Inflammatory macrophage treated with lipopolysaccharide for 4 hours (primary cell): ENCODE measurements at places on chromosomes 2 and 18.

DNA sequence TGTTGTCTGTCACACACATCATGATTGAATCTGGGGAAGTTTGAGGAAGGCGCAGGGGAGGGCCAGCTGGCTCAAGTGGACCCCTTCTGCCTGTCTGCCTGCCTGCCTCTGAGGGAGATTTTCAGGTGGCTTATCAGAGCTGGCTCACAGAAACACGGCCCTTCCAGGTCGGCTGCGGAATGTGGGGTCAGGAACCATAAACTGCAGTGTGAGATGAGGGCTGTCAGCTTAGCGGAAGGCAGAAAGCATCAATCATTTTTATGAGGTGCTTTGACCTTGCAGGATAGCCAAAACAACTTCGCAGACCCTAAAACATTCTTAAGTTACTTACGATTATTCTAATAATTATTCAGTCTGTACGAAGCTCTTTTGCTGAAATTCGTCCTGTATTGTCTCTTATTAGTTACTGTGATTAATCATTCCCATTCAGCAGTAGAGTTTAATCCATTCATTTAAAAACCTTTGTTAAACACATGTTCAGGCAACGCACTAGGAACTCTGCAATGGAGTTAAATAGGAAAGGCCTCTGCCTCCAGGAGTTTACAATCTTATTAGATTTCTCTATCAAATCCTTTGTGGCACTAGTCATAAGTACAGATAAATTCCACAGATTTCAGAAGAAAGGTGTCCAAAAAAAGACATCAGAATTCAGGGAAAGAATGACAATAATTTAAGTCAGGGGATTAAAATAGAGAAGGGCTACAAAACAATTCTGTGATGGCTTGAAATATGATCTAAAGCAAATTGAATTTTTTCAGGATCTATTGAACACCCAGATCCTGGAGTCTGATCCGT lies 371.6 kb downstream of the HRH4 start:
- DNase-seq, result no peak

GRCh38 chr2:59888015-59888414 lies 665.4 kb downstream of the BCL11A start:
- no peak for DNase-seq

DNA sequence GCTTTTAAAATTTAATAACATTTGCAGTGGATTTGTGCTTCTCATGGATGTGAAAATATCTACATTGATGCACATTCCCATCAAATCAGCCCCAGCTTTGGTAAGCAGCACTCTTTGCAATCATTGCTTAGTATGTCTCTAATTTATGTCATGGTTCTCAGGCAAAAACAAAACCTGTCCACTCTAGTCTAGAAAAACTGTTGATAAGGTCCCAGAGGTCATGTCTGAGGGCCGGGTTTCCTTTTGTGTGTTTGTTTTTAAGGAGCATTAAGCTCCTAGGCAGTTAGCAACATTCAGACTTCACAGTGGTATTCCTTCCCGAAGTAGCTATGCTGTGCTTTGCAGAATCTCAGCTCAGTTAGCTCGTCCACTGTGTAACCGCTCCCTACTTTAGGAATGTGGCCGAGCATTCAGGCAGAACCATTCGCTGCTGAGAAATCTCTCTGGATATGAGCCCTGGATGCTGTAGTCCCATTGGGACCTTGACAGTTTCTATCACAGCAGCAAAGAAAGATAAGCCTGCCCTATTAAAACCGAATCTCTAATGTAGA lies 4.0 kb downstream of the DIPK1C start:
- DNase-seq, result no peak

GRCh38 chr2:207815254-207815653 lies 45.5 kb upstream of the FZD5 start:
- no peak for DNase-seq

DNA sequence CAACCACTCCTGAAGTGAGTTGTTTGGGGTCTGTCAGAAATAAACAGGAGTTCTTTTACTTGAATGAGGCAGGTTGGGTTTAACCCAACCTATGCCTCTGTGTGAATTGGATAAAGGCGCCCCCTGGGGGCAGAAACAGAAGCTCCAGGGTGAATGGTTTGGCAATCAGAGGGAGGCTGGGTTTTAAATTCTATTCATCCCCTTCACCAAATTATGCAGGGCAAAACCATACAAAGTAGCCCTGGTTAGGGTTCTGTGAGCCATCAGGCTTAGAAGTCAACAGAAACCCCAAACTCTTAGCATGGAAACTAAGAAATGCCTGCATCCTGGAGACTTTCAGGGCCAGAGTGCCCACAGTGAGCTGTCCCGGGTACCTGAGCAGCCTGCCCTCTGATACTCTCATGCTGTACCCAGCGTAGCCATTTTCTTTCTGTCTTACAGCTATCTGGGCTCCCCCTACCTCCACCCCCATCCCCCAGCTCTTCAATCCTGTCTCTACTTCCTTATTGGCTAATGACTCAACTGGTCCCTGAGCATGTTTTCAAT lies 241.5 kb downstream of the ICOS start:
- DNase-seq, result peak; percentile 31

GRCh38 chr18:79991494-79991893 lies 3.1 kb upstream of the TXNL4A start:
- DNase-seq, result no peak

- no peak for DNase-seq
Observed at GRCh38 chr2:11488809-11489208, 22.8 kb upstream of the E2F6 start.

DNA sequence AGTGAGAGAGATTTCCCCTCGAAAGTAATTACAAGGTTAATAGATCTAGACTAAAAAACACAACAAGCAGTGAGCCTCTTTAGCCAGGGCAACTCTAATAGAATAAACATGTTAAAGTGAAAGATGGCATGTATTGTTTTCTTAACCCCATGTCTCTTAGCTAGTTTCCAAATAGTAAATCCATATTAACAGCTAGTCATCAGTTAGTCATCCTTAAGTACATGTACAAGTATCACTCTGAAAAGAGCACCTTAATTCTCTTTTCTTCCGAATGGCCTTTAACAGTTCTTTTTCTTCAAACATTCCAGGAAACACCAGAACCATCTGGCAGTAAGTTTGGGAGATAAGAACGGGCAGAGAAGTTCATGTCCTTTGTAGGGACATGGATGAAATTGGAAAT lies 1480.0 kb downstream of the LRP1B start:
- DNase-seq, result no peak

DNA sequence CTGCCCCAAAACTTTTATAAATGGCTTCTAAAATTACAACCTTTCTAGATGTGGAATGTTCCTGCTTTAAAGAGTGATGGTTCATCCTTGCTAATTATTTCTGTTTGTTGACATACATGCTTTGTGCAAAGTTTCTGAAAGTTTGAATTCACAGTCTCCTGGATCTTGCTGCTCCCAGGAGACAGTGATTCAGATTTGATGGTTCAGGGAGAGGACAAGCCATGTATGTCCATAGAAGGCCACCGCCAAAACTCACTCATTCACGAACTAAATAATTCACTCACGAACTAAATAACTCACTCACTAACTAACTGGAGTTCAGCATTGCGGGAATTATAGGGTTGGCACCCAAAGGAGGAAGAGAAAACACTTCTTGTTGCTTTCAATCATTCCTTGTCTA lies 416.5 kb upstream of the ZEB2 start:
- DNase-seq, result no peak

DNA sequence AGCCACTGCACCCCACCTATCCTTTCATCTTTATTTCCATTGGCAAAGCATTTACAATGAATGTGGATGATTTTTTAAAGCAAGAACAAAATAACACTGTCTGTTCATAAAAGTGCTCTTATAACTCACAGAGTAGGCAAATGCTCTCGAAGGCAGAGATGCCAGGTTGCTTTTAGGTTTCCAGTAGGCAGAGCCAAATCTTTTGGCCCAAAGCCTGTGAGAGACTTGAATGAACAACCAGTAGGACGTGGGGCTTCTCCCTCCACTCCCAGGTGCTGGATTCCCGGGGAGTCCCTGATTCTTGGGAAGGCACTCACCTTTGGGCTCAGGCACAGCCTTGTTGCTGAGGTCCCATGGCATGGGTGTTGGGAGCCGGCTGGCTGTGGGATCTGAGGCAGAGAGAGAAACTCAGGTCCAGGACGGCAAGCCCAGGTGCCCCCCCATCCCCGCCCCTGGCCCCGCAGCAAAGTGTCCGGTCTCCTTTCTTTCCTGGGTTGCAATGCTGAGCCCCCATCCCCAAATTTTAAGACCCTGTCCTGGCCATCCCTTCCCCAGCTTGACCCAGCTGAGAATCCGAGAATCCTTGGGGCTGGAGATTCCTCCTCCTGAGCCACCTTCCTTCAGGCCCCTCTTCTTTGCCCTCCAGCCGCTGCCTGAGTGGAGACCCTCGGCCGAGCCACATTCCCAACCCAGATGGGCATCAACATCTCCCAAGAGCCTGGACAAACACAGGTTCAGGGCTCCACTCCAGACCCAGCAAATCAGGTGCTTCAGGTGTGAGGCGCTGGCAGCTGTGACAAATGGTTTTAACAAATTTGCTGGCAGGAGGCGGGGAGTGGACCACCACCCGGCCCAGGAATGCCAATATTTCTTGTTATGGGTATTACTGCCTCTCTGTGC lies 5.8 kb downstream of the NEURL3 start:
- no peak for DNase-seq

- no peak for DNase-seq
Observed at GRCh38 chr18:7458884-7459283, 108.2 kb upstream of the PTPRM start.

DNA sequence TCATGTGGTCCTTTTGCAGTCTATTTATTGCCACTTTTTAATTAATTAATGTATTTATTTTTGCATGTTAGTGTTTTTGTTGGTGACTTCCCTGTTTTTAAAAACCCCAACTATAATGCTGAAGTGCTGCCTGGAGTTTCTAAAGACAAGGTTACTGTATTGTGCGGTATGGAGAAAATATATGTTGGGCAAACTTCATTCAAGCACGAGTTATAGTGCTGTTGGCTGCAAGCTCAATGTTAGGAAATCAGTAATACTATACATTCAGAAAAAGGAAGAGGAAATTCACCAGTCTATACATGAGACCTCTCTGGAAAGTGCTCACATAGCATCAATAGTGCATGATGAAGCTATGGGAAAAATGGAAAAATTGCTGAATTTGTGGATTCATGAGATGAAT lies 15.4 kb upstream of the RBMS1 start:
- DNase-seq, result peak; percentile 73

- DNase-seq, result no peak
Observed at GRCh38 chr2:226643030-226643945, 156.3 kb downstream of the IRS1 start.

GRCh38 chr2:80105015-80105640 lies 199.4 kb downstream of the LRRTM1 start:
- no peak for DNase-seq

DNA sequence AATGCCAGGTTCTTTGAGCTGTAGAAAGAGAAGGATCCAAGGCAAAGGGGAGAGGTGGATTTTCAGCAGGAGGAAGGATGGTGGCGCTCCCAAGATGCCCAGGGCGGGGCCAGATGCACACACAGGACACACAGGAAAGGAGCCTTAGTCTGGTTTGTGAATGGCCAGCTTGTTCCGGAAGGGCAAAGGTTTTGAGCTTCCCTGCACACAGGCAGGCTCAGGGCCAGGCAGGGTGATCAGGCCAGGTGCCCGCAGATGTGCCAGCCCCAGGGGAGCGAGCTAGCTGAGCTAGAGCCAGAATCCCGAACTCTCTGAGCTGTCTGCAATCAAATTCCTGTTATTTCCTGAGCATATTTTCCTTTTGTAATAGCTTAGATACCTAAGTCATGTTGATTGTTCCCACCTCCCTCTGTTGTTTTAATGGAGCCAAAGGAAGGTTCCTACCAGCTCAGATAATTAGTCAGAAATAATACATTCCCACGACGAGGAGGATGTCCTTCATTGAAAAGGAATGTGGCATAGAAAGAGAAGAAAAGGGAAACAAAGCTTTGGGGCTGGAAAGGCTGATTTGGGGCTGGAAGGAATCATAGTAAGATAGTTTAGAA lies 13.7 kb upstream of the OTOF start:
- no peak for DNase-seq

DNA sequence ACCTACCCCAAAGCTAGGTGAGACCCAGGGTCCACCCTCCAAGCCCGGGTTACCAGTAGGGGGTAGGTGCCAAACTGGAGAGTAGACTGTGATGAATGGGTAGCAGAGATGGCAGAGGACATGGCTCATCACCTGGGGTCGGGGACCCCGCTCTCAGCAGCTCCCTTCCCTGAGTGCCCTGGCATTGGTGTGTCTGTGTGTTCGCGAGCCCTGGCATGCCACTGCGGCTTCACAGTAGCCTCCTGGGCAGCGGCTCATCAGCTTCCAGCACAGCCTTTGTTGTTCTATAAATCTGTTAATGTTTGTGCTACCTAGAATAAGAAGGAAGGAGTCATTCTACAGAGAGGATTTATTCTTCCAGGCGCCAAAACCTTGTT lies 62.6 kb upstream of the ALPP start:
- DNase-seq, result no peak

DNA sequence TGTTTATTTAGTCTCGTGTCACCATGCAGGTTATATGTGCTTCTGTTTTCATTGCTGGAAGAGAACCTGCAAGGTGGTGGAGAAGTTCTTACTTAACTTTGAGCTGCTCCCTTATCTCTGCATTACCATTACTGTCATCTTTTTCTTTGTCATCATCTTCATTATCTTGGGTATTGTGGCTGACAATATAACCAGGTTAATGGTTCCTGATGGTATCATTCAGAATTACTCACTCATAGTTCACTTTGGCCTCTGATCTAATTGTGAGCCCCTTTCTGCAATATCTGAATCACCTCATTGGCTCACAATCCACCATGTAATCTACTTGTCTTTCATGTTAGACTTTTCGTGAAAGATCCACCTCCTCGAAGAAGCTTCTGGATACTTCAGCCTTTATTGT lies 5.0 kb downstream of the CD28 start:
- no peak for DNase-seq

- DNase-seq, result no peak
Observed at GRCh38 chr18:37391698-37392548, 173.7 kb downstream of the CELF4 start.

GRCh38 chr2:98191883-98192282 lies 104.9 kb downstream of the VWA3B start:
- DNase-seq, result no peak

- no peak for DNase-seq
Observed at GRCh38 chr2:218962859-218963492, 3.5 kb downstream of the CDK5R2 start.

GRCh38 chr2:62410015-62410453 lies 96.0 kb downstream of the TMEM17 start:
- peak; percentile 10 for DNase-seq

DNA sequence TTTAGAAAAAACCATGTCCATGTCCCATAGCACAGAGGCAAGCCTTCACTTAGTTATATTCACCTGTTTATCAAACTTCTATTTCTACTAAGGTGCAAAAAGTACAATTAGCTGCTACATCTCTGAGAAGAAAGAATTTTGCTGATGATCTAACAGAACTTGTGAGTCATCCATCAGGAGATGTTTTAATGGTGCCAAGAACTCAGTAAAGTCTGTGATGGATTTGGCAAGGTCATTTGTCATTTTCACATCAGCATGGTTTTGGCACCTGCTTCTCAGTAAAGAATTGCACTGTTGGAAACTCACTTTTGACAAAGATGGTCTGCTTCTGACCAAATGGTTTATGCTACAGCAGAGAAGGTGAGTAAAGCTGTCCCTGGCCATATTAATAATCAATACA lies 195.7 kb upstream of the TMEFF2 start:
- DNase-seq, result no peak

- no peak for DNase-seq
Observed at GRCh38 chr2:240229603-240230235, 89.3 kb upstream of the OTOS start.
